ENCODE measurements at places on chromosomes 11 and 22.

DNA sequence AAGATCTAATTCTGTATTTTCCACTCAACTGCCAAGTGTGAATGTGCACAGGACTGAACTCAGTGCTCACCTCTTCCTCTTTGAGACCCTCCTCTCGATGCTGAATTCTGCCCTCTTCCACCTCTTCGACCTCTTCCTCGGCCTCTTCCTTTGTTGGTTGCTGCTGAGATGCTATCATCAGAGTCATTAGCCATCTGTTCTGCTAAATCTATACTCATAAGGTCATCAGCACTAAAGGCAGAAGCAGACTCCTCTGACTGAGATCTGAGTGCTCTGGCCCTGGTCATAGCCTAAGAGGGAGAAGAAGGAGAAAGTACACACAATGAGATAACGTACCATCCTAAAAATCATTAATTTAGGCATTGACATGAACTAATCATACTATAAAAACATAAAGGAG lies 45.9 kb upstream of the GPR83 start:
- DNase-seq: no peak

GRCh38 chr11:83827940-83828554 lies 541.9 kb upstream of the CCDC90B start:
- DNase-seq: peak; percentile 75

DNA sequence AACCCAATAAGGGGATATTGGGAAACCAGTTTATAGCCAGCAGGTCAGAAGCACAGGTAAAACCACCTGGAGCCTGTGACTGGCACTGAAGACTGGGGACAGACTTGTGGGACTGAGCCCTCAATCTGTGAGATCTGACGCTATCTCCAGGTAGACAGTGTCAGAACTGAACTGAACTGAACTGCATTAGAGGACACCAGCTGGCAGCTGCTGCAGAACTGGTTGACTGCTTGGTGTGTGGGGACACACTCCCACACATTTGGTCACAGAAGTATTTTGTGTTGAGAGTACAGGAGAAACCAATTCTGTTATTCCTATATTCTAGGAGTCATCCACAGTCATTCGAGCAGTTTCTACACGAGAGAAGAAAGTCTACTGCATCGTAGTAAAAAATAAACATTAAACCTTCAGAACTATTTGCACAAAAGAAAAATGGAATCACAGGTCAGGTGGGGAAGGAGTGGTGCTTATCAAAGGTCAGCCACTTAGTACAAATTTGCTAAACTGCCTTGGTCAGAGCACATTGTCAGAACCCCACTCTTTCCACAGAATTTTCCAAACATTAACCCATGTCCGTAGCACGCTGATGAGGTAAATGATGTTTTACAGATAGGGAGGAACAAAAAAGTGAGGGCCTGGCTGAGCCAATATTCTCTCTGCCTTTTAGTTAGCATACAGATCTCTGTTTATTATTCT lies 77.2 kb downstream of the SIK3 start:
- DNase-seq: no peak

GRCh38 chr11:24131698-24132097 lies 365.2 kb upstream of the LUZP2 start:
- DNase-seq: no peak

GRCh38 chr11:119380827-119381180 lies 686 bp downstream of the USP2 start:
- DNase-seq: no peak

- DNase-seq: no peak
These were observed 38.6 kb downstream of the GGTLC2 start for GRCh38 chr22:22682807-22683667.

GRCh38 chr11:19432370-19433061 lies 191.8 kb upstream of the E2F8 start:
- no peak for DNase-seq

DNA sequence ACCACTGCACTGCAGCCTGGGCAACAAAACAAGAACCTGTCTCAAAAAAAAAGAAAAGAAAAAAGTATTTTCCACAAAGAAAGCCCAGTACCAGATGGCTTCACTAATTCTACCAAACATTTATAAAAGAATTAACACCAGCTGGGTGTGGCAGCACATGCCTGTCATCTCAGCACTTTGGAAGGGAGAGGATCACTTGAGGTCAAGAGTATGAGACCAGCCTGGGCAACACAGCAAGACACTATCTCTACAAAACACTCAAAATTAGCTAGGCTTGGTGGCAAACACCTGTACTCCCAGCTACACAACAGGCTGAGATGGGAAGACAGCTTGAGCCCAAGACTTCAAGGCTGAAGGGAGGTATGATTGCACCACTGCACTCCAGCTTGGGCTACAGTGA lies 20.1 kb downstream of the RSF1 start:
- DNase-seq: no peak

DNA sequence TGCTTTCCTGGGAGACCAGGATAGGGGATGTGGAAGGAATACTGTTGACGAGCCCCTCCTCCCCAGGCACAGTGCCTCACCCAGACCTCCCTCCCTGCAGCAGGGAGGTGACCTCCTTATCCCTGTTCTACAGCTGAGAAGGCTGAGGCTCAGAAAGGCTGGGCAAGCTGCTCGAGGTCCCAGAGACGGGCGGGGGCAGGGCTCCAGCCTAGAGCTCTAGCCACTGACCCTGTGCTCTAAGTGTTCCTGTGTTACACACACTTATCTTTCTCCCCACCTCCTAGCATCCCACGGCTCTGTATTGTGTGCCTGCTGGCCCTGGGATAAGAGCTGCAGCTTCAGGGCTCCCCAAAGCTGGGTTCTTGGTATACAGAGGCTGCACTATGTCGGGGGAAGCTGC lies 7.9 kb downstream of the CCDC134 start:
- DNase-seq: no peak

GRCh38 chr11:73869332-73869949 lies 7.2 kb downstream of the COA4 start:
- DNase-seq: no peak

DNA sequence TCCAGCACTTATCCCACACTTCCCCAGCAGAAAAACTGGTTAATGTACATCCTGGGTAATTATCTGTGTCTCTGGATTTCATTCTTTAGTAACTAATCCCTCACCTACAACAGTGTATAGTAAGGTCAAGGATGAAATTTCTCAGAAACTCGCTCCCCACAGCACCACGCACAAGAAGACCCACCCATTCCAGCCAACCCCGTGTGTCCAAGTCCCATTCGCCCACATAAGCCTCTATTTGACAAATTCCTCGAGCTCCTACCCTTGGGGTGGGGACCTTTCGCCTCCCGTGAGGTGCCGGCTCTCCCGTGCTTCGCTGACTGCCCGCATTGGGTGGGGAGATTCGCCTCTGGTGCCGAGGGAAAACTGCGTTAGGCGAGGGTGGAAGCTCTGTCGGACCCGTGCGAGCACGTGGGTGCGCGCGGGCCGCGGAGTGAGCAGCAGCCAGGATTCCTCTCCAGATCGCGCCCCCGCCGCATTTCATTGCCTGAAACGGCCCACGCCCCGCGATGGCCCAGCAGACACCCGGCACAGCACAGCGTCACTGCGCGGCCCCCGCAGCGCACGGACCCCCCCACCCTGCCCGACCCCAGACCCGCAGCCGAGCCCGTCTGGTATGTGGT lies 866 bp downstream of the EXPH5 start:
- no peak for DNase-seq

DNA sequence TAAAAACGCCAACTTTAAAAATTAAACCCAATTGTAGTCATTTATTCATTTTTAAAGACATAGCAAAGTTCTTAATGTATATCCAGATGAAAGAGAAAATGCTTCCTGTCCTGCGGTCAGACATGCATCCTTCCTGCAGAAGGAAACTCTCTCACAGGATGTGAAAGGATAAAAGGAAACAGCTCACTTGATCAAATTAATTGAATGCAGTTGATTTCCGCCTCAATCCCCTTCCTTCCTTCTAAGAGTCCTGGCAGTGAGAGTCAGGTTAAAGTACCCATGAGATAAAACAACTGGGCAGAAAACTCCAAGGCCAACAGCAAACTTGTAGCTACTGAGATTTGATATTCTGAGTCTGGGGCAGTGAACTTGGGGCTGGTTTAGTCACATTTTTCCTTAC lies 38.5 kb downstream of the CWC15 start:
- DNase-seq: no peak

GRCh38 chr11:72225411-72225951 lies 914 bp downstream of the INPPL1 start:
- no peak for DNase-seq

GRCh38 chr11:57085611-57086010 lies 96.1 kb upstream of the LRRC55 start:
- DNase-seq: peak; percentile 2

DNA sequence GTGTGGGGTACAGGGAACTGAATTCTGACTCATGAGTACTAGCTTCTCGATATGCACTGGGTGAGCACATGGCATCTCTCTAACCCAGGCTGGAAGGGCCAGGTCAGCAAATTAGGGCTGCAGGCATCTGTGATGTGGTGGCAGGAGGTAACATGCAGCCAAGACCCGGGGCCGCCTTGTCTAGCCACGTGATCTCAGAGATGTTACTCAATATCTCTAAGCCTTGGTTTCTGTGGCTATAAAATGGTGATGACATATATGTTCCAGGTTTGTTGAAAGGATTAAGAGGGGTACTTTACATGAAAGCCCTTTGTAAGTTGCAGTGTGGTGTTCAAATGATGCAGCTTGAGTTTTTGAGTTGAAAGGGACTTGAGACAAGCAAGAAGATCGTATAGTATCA lies 3.2 kb downstream of the ST14 start:
- DNase-seq: no peak

GRCh38 chr11:19345848-19346681 lies 105.3 kb upstream of the E2F8 start:
- DNase-seq: peak; percentile 36

GRCh38 chr11:73463359-73463758 lies 87.2 kb downstream of the RELT start:
- DNase-seq: no peak

GRCh38 chr22:24120044-24120443 lies 61.2 kb upstream of the SUSD2 start:
- peak; percentile 95 for DNase-seq

GRCh38 chr11:130592056-130592455 lies 143.6 kb downstream of the ADAMTS15 start:
- no peak for DNase-seq

DNA sequence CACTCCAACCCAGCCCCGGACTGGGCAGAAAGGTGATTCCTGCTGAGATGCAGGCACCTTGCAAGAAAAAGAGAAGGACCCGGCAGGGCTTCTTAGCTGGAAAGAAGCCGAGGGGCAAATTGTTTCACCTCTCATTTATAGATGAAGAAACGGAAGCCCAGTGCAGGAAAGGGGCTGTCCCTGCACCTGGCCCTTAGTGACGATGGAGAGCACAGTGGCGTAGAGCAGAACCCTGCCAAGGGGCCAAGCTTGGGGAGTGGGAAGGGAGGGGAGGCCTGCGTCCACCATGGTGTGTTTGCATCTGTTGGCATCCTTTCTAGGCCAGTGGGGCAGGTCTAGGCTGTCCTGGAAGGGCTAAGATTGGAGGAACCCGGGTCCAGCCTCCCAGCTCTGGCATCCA lies 7.8 kb upstream of the MS4A15 start:
- no peak for DNase-seq

DNA sequence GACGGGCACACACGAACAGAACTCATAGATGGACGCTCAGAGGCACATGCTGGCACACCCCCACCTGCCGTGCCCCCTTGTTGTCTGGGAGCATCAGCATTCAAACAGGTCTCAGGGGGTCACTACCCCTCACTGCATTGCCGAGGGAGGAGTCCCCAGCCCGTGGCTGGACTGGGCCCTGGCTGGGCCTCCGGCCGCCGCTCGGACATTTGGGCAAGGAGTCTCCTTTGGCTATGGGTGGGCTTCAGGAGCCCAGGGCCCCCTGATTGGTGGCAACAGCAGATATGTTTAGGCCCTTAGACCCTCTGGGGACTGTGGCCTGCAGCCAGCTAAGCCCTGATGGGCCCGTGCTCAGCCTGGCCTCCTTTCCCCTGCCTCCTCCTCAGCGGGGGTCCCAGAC lies 41.9 kb downstream of the FLRT1 start:
- DNase-seq: no peak

GRCh38 chr22:50367778-50368500 lies 24.8 kb downstream of the PPP6R2 start:
- no peak for DNase-seq

DNA sequence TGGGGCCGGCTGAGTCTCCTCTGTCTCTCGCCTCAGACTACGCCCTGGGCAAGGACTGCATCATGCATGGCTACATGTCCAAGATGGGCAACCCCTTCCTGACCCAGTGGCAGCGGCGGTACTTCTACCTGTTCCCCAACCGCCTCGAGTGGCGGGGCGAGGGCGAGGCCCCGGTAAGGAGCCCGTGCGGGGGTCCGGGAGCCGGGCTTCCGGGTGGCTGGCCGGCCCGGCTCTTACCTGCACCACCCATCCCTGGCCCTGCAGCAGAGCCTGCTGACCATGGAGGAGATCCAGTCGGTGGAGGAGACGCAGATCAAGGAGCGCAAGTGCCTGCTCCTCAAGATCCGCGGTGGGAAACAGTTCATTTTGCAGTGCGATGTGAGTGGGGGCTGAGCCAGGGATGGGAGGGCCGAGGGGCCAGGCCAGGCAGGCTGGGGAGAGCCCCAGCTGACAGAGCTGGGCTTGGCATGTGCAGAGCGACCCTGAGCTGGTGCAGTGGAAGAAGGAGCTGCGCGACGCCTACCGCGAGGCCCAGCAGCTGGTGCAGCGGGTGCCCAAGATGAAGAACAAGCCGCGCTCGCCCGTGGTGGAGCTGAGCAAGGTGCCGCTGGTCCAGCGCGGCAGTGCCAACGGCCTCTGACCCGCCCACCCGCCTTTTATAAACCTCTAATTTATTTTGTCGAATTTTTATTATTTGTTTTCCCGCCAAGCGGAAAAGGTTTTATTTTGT lies 4.1 kb upstream of the ANKRD13D start:
- no peak for DNase-seq

- no peak for DNase-seq
These were observed 5.2 kb downstream of the NUMA1 start for GRCh38 chr11:72075109-72075508.

DNA sequence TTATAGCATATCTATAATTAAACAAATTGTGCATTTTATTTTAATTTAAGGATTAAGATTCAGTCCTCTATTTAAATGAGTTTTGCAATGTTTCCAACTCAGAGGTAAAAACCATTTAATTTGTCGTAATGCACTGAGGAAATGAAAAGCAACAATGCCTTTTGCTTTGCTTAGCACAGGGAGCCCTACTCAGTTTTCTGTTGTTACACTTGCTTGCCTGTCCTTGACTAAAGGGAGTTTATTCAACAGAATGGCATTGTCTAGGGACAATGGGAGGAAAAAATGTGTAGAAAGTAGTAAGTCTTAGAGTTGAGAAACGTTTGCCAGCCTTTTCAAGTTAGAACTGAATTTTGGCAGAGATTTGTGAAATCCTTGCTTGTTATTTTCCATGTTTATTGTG lies 734.2 kb upstream of the ANO3 start:
- DNase-seq: no peak

DNA sequence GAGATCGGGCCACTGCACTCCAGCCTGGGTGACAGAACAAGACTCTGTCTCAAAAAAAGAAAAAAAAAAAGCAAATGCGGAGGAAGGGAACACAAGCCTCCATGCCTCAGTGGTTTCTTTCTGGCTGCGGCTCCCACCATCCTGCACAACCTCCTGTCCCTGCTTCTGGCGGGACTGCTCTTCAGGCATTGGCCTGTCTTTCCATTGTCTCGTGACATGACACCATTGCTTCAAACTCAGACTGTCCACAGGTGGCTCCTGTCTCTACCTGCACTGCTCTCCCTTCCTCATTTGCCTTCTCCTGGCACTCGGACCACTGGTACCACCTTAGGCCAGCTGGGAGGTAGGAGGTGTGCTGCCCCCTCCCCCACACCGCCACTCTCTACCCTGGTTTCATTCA lies 10.6 kb upstream of the PPM1F start:
- no peak for DNase-seq

Measured in NCI-H524 (cell line).